GM12865 (cell line): ENCODE measurements at places on chromosomes 2 and 18.

DNA sequence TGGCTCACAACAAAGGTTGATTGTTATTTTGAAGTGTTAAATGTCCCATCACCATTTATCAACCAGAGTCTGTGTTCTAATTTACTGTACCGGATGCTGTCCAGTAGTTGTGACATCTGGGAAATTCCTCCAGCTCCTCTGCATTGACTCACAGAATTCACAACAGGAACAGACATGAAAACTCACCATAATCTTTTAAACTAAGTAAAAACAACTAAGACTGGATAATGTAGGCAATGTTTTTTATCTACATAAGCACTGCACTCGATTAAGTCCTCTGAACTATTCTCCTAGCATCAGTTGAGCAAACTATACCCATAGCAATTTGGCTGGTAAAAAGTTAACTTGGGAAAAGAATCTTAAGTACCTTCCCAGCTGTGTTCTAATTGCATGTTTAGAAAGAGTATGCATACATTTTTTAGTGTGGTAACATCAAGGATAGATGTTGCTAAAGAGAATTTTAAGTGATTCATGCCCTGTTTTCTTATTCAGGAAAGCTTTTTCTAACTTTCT is 42.9 kb upstream of the MYO1B start:
- peak; percentile 10 for DNase-seq

DNA sequence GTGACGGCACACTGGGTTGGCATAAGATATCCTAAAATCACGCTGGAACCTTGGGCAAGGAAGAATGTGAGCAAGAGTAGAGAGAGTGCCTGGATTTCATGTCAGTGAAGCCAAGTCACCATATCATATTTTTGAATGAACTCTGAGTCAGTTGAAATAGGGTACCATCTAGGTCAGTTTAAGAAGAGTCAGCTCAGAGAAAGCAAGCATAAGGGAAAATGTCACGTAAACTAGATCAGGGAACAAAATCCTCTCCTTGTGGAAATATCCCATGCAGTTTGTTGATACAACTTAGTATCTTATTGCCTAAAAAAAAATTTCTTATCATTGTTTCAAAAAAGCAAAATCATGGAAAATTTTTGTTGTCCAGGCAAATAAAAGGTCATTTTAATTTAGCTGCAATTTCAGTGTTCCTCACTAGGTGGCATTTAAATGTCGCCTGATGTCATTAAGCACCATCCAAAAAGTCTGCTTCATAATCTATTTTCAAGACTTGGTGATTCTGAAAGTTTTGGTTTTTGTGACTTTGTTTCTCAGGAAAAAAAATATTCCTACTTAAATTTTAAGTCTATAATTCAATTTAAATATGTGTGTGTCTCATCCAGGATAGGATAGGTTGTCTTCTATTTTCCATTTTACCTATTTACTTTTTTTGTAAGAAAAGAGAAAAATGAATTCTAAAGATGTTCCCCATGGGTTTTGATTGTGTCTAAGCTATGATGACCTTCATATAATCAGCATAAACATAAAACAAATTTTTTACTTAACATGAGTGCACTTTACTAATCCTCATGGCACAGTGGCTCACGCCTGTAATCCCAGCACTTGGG is 19.6 kb downstream of the RSAD2 start:
- DNase-seq = peak; percentile 52

DNA sequence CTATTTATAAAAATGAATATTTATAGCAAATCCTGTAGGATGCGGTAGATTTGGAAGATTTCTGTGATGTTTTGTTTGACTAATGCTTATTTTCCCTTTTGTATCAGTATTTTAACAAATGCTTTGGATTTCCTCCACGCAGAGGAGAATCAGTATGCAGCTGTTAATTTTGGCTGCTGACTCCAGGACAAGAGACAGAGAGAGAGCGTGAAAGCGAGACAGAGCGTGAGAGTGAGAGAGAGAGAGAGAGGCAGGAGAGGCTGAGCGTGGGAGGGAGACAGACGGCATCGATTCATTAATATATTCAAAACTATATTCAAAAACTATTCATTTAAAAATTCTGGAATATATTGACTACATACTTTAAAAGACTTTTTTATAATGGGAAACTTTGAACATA is 62.5 kb downstream of the RRM2 start:
- DNase-seq = no peak

- DNase-seq = no peak
These were observed 68.9 kb upstream of the LTBP1 start for GRCh38 chr2:32877587-32878510.

DNA sequence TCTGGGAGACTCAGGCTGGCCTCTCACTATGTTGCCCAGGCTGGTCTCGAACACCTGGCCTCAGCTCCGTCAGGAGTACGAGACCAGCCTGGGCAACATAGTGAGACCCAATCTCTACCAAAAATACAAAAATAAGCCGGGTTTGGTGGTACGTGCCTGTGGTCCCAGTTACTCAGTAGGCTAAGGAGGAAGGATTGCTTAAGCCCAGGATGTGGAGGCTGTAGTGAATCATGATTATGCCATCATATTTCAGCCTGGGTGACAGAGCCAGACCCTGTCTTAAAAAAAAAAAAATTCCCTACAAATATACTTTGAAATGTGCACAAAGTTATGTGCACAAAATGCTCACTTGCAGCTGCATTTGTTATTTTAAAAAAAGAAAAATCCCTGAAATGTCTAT is 26.3 kb upstream of the AGAP1 start:
- no peak for DNase-seq

- peak; percentile 81 for DNase-seq
These were observed 3.9 kb downstream of the IKZF2 start for GRCh38 chr2:213147538-213147937.

- DNase-seq = peak; percentile 64
These were observed 43.6 kb upstream of the VPS54 start for GRCh38 chr2:64062840-64063239.

DNA sequence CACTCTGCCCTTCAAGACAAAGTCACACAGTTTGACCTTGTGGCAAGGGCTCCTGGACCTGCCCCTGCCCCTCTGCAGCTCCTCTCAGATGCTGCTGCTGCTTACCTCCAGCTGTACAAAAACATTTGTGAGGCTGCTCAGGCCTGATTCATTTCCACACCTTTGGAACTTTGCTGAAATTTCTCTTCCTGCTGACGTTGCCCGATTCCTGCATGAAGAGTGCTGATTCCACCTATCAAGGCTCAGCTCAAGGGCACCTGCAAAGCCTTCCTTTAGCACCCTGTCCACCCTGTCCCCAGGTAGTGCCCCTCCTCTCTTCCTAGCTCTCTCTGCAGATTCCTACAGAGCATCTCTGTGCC is 738.3 kb upstream of the HS6ST1 start:
- DNase-seq = no peak

DNA sequence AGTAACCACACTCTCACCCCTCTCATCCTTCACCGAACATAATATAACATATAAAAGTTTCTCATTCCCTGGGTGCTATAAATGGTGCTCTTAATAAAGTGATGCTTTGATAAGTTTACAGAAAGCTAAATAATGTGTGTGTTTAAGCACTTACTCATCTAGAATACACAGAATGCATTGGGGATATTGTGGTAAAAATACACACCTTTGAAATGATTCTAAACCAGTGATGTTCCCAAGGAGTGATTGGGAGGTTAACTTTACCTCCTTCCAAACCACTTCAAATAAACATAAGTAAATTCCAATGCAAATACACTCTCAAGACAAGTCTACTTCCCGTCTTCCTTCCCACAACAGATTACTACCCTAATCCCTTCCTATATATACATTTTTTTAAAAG is 85.3 kb upstream of the TWSG1 start:
- DNase-seq = no peak

DNA sequence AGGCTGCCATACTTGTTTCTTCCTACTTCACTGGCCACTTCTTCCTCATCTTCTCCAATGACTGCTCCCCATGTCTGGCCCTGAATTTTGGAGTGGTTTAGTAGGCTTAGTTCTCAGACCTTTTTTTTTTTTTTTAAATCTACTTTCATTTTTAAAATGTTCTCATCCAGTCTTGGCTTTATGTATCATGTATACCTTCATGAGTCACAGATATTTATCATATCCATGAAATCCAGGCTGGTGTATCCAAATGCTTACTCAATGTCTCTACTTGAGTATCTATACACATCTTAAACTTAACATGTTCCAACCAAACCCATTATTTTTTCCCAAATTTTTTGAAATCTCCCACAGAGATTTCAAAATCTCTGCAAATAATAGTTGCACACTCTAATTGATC is 26.3 kb upstream of the CFAP36 start:
- DNase-seq = no peak

DNA sequence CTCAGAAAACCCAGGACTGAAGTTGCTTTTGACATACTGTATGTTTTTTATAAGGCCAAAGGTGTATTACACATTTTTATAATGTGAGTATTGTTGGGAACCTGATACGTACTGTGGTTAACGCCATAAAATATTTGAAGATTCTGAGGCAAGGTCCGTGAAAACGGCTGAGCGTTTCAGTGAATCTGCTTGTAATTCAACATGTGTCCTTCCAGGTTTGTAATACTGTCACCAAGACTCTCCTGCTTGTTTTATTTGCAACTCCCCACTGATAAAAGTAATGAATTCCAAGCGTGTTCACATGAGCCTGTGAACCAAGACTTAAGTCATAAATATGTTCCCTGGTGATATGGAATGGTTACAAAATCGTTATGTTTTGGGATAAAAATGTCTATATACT is 23.9 kb upstream of the FRZB start:
- DNase-seq = no peak

- DNase-seq = no peak
These were observed 251.7 kb downstream of the LRRTM4 start for GRCh38 chr2:77270433-77270832.

- DNase-seq = no peak
These were observed 13.0 kb downstream of the FABP1 start for GRCh38 chr2:88114889-88115288.

DNA sequence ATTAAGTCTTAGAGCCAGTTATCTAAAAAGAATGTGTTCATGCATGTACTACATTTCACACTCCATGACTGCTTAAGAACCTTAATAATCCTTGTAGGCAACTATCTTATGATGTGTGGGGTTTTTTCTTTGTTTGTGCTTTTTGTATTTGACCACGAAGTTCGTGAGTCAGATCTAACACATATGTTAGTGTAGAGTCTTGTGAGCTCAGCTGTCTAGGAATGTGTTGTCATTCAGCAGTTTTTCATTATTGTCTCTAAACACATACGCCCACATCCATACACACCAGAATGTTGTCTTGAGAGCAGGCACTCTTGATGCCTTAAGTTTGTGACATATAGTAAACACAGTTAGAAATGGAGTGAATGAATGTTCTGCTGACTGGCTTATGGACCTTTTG is 38.4 kb downstream of the CAB39 start:
- peak; percentile 28 for DNase-seq

- DNase-seq = no peak
These were observed 188.6 kb upstream of the CDH19 start for GRCh38 chr18:66792466-66792865.

GRCh38 chr2:28134857-28135256 is 244.3 kb downstream of the BABAM2 start:
- DNase-seq = no peak

DNA sequence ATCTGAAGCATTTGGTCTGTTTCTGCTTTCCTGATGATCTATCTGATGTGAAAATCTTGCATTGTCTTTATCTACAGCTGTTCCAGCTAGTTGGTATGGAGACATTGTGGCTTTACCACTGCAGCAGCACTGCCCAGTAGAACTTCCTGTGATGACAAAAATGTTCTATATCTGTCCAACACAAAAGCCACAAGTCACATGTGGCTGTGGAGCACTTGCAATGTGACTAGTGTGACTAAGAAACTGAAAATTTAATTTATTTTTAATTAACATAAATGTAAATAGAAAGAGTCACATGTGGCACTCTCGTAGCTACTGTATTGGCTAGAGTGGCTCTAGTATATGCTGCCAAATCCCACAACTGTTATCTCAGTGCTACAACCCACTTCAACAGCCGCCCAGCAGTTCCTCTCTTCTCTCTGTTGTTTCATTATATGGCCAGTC is 425.7 kb downstream of the SETBP1 start:
- DNase-seq = peak; percentile 91

GRCh38 chr2:204574486-204574885 is 29.2 kb downstream of the PARD3B start:
- no peak for DNase-seq

- DNase-seq = no peak
These were observed 819.6 kb downstream of the RNF144A start for GRCh38 chr2:7736646-7737305.

GRCh38 chr2:76938153-76938552 is 584.0 kb downstream of the LRRTM4 start:
- DNase-seq = no peak

DNA sequence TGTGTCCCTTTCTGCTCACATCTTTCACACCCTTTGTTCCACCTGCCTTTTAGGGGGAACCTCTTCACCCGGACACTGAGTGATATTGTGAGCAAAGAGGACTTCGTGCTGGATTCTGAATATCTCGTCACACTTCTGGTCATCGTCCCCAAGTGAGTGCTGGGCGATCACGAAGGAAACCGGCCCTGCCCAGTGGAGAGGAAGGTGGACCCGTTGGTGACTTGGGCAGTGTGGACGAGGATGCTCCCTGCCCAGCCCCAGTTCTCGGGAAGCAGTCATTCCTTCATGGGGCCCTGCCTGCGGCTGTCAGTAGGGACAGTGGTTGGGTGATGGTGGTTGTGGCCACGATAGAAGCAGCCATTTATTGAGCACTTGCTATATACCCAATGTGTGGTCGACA is 40.8 kb downstream of the PDIA6 start:
- no peak for DNase-seq
